Stomach (tissue), 19 donors: ENCODE measurements at places on chromosomes 12 and 14.

DNA sequence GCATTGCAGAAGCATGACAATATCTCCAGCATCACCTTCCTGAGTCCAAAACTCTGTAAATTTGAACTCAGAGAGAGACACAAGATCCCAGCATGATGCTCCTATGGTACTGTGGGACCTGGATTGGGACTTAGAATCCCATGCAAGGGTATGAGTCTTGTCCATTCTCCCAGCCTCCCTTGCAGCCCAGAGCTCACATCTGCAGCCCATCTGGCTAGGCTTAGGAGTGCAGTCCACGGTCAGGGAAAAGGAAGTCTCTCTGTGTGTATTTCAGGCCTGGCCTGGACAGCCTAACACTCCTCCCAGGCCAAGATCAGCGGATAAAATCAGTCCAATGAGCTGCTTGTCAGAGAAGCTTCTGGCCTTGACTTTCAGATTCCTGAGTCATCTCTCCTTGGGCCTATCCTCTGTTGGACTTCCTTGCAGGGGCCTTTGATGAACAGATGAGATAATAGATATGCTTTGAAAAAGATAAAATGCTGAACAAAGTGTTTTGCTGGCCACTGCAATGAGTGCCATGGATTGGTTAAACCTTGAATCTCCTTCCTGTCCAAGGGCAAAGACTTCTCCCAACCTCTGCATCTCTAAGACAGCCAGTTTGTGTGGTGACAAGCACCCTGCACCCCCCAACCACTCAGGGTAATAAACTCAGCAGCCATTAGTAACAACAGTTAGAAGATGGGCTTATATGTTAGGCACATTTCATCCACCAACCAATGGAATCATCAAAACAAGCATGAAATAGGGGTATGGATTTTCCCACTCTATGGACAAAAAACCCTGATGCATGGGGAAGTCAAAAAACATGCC, 412.8 kb upstream of the TBX3 start:
- no peaks in the 10 kb centered on the region for H3K36me3 ChIP-seq
- no peaks in the 10 kb centered on the region for H3K4me1 ChIP-seq
- H3K27me3 ChIP-seq, result no peaks in the 10 kb centered on the region
- no peak for DNase-seq
- H3K4me3 ChIP-seq, result no peak overlapping the region
- H3K27ac ChIP-seq, result no peak overlapping the region

DNA sequence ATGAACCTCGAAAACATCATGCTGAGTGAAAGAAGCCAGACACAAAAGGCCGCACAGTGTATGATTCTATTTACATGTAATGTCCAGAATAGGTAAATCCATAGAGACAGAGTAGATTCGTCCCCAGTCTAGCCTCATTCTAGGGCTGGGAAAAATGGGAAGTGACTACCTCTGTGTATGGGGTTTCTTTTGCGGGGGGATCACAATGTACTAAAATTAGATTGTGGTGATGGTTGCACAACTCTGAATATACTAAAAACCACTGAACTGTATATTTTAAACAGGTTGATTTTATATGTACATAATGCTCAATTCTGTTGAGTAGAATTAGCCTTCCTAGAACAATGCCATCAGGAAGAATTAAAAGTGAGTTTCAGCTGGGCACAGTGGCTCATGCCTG, 6.3 kb upstream of the RILPL2 start:
- H3K4me3 ChIP-seq, result no peak overlapping the region
- no peaks in the 10 kb centered on the region for H3K36me3 ChIP-seq
- DNase-seq, result no peak
- peaks cover 23% of the 10 kb centered on the region for H3K4me1 ChIP-seq
- H3K27me3 ChIP-seq, result no peaks in the 10 kb centered on the region

GRCh38 chr14:38079886-38080285, 127.8 kb upstream of the SSTR1 start:
- H3K27me3 ChIP-seq, result no peaks in the 10 kb centered on the region
- H3K27ac ChIP-seq, result no peak overlapping the region
- H3K4me1 ChIP-seq, result no peaks in the 10 kb centered on the region
- no peaks in the 10 kb centered on the region for H3K36me3 ChIP-seq

- DNase-seq, result no peak
- no peaks in the 10 kb centered on the region for H3K27me3 ChIP-seq
- no peak overlapping the region for H3K27ac ChIP-seq
- H3K36me3 ChIP-seq, result no peaks in the 10 kb centered on the region
- H3K4me3 ChIP-seq, result no peak overlapping the region
Measured at GRCh38 chr12:25972783-25973182, 14.3 kb downstream of the RASSF8 start.

DNA sequence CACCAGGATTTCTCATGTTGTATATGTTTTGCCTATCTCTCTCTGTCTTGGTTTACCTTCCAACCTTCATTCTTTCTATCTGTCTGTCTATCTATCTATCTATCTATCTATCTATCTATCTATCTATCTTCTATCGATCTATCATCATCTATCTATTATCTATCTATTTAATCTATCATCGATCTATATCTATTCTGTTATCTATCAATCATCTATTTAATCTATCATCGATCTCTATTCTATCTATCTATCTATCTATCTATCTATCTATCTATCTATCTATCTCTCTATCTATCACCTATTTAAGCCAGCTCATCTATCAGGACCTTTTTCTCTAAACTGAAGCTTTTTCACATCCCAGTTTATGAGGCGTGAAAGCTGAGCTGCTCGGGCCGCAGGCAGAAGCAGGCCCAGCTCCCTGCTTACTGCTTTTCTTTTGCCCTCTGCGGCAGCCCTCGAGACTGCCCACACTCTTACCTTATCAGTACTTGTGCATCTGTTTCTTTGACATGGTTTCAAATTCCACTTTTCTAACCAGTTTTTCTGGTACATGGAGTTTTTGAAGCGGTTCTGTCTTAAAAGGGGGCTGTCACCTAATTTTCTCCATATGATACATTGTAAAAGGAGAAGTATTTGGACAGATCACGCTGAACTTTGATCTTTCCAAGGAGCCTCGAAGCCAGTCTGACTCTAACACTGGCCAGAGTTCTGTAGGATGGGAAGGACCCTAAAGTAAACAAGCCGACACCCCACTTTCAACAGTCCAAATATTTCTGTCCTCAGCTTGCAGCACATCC, 44.4 kb upstream of the GSG1 start:
- H3K27ac ChIP-seq, result no peak overlapping the region
- no peak overlapping the region for H3K4me3 ChIP-seq
- H3K4me1 ChIP-seq, result peaks cover 12% of the 10 kb centered on the region
- DNase-seq, result peak; percentile 49

- DNase-seq, result no peak
- no peaks in the 10 kb centered on the region for H3K36me3 ChIP-seq
- H3K4me1 ChIP-seq, result peaks cover 90% of the 10 kb centered on the region
- no peaks in the 10 kb centered on the region for H3K27me3 ChIP-seq
Measured at GRCh38 chr12:47824198-47824597, 4.5 kb upstream of the HDAC7 start.

- H3K4me3 ChIP-seq, result no peak overlapping the region
- peaks cover 9% of the 10 kb centered on the region for H3K27me3 ChIP-seq
- no peak overlapping the region for H3K27ac ChIP-seq
- peaks cover 10% of the 10 kb centered on the region for H3K4me1 ChIP-seq
- no peaks in the 10 kb centered on the region for H3K36me3 ChIP-seq
Measured at GRCh38 chr14:56789955-56790354, 20.3 kb downstream of the OTX2 start.

DNA sequence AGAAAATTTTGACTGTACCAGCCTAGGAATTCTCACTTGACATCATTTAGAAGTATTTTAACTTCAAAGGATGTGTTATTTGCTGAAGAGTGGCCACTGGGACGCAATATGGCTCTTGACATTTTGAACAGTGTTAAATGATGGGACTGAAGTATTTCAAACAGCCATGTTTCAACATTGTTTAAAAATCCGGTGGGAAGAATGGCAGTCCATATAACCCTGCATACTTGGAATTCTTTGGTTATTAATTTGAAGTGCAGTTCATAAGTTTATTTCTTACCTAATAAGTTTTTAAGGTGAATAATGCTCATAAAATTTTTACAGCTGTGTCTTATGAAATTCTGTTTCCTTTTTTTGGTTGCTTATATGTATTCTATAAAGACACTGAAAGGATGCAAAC, 8.3 kb downstream of the TMTC2 start:
- no peak overlapping the region for H3K27ac ChIP-seq
- H3K36me3 ChIP-seq, result peaks cover 16% of the 10 kb centered on the region
- H3K4me3 ChIP-seq, result no peak overlapping the region
- H3K4me1 ChIP-seq, result peaks cover 17% of the 10 kb centered on the region

DNA sequence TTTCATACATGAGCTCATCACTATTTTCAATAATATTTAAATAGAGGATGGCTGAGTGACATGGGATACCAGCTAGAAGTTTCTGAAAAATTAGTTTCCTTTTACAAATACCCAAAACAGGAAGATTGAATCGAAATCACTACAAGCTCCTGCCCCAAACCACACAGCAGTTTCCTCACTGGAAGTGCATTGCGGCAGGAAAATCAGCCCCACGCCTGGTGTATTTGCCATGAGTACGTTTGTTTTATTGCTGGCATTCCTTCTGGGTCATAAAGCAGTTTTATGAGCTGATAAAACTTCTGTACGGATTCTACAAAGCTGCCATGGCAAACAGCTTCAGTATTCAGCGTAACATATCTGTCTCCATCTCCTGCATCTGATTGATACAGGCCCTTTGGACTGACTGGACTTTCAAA, 23.7 kb downstream of the CDC42BPB start:
- peak overlapping the region; percentile 9 for H3K27ac ChIP-seq
- no peak overlapping the region for H3K4me3 ChIP-seq
- no peaks in the 10 kb centered on the region for H3K36me3 ChIP-seq
